Testis (tissue), 5 donors: ENCODE measurements at places on chromosomes 12 and 14. TPM values are rescaled to one million over a fixed set of nuclear protein-coding genes. Genes with fewer than 3 reads are reported as not detected.
A peak's percentile ranks its signal among the peaks of the same experiment; 100 is the strongest.

GCH1 gene
- 15.8 TPM for total RNA-seq

GRCh38 chr12:2003676-2004112 lies 563 bp downstream of the DCP1B start:
- no peak for DNase-seq

- DNase-seq = peak; percentile 81
These were observed at the start of gene C1S for GRCh38 chr12:7060353-7060954. C1S (plus strand) TSS chr12:7060718; CDS start chr12:7061913, 1,195 bp downstream.

- no peak for DNase-seq
These were observed 147.4 kb downstream of the RASSF9 start for GRCh38 chr12:85688837-85689236.

PROX2 gene
- 0.06 TPM for total RNA-seq

OLR1 gene
- total RNA-seq = 0.87 TPM

- DNase-seq = no peak
These were observed 46.6 kb downstream of the SUSD6 start for GRCh38 chr14:69657950-69658355.

- DNase-seq = no peak
These were observed 9.5 kb downstream of the ACIN1 start for GRCh38 chr14:23085458-23085857.

TAS2R7 gene
- not detected for total RNA-seq

DNA sequence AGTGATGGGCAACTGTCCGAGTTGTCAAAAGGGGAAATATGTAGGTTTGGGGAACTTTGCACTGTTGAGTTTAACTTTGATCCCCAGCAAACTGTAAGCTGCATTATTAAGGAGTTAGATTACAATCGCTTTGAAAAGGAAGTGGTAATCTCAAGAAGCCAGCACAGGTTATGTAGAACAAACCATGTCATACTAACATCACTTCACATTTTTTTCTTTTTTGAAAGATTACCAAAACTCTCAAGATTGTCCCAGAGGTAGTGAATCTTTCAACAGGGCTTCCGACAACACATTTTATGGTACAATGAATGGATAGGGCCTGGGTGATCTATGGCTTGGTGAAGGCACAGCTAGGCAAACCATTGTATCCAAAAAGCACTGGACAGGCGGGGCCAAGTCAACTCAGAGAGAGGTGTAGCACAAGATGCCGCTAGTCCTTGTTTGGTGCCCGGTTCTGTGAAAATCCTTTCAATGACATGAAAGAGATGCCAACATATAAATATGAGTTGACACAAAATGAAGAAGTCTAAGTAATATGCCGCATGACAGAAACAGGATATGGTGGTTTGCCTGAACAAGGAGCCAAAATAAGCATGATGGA lies 24.3 kb upstream of the PARP11 start:
- DNase-seq = no peak

GRCh38 chr14:81396113-81396512 lies 4.0 kb downstream of the STON2 start:
- DNase-seq = no peak

PRKCH gene
- 26.8 TPM for total RNA-seq

GRCh38 chr12:3281588-3282383 lies 204.6 kb downstream of the TSPAN9 start:
- DNase-seq = no peak
